Non-pigmented ciliary epithelial cell (primary cell): ENCODE measurements at places on chromosomes 16 and 17.

DNA sequence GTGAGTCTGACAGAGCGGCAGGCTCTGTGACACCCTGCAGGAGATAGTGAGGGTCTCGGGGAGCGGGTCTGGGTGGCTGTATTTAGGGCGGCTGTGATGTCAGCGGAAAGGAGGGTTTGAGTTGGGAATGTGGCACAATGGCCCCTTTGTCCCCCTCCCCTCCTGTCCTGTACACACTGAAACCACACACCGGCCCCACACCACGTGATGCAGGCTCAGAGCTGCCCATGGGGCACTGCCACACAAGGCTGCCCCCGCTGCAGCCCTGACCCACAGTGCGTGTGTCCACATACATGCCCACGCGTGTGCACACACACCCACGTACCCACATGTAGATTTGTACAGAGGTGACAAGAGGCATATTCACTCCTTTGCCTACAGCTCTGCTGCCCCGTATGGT is 15.3 kb downstream of the SGCA start:
- no peak for DNase-seq

- no peak for DNase-seq
These were observed 8.8 kb upstream of the TMEM238L start for GRCh38 chr17:10812674-10813073.

DNA sequence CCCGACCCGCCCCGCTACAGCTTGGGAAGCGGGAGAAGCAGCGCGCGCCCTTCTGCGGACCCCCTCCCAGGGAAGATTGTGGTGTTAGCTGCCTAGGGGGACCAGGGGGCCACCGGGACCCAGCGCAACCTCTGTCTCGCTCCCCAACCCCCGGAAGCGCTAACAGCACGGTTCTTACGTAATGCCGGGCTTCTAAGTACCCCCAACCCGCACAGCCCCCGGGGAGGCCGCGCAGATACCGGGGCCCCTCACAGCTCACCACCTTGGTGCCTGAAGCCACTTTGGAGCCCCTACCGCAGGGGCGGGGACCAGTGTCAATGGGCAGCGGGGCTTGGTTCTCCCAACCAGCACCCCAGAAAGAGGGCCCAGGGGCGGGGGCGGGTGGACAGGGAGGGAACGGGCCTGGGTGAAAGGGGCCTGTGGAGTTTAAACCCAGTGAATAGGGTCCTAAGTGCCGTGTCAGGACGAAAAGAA is 348 bp downstream of the MPP2 start:
- DNase-seq, result no peak

GRCh38 chr17:6995500-6996255 is at the start of gene ALOX12:
ALOX12 (plus strand) TSS chr17:6996049; CDS start chr17:6996118, 69 bp downstream.
- no peak for DNase-seq

- DNase-seq, result peak; percentile 8
These were observed 11.1 kb upstream of the ATP2C2 start for GRCh38 chr16:84357191-84357651.

DNA sequence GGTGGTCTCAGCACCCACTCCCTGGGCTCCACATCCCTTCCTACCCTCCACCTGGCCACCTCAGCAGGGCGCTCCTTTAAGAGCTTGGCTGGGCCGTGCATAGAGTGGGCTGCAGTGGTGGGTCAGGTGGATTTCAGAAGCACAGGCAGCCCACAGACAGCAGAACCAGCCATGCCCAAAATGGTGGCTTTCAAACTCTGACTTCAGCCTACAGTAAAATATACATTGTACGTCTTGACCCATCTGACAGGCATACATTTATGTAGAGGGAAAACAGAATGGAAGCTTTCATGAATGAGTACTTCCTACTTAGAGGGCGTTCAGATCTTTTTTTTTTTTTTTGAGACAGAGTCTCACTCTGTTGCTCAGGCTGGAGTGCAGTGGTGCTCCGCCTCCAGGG is 26.0 kb upstream of the LASP1NB start:
- DNase-seq, result no peak

DNA sequence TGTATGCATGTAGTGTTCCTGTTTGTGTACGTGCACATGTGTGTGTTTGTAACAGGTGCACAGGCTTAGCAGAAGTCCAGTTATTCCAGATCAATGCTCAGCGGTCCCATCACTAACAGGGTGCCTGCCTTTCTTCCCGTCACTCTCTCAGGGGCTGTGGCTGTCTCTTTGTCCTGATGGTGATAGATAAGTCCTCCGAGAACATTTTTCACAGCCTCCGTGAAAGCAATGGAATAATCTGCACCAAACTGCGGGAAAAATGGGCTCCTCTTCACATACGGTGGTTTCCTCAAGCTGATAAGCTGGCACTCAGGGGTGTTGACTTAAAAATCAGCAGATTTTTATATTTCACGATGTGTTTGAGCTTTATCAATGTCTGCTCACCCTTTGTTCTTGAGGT is 342.3 kb downstream of the TMEM114 start:
- no peak for DNase-seq

- DNase-seq, result no peak
These were observed 15.6 kb downstream of the MOSMO start for GRCh38 chr16:22023505-22023904.

DNA sequence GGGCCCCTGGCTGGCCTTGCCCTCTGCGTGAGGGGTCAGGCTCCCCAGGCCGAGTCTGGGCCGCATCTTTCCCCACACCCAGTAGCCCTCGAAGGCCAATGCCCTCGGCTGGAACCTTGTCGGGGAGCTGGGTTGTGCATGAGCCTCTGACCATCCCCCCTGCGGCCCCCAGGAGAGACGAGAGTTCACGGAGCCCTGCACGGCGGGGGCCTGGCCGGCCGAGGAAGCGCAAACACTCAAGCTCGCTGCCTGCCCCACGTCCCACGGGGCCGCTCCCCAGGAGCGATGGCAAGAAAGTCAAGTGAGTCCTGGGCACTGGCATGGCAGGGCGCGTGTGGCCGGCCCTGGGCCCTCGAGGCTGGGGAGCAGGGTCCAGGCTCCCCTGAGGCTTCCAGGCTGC is 57.3 kb downstream of the BAHCC1 start:
- no peak for DNase-seq

GRCh38 chr16:66263973-66264310 is 102.5 kb upstream of the CDH5 start:
- DNase-seq, result no peak

DNA sequence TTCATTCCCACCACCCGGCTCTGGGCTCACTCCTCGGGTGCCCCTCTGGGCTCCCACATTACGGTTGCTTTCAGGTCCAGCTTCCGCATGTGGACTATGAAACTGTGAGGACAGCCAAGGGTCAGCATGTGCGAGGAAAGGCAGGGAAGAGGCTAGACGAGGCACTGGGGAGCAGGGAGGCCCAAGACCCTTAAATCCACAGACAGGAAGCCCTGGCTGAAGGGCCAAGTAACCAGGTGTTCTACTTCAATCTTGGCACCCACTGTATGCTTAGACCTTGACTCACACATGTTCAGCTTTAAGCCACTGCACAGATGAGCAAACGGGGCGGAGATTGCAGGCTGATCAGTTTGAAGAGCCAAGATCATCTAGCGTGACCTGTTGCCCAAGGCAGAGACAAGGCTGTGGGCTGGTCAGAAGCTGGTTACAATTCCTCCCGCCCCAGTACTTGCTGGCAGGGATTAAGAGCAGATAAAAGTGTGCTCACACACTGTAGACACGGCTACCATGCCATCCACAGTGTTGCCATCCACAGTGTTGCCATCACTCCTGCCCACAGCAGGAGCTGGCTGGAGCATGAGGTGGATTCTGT is at the start of gene CES4A:
Gene CES4A, plus strand, starts transcription at position 393 of the 592 bp plus-strand sequence. Its CDS starts 184 bp downstream, at position 577.
- DNase-seq, result peak; percentile 41

DNA sequence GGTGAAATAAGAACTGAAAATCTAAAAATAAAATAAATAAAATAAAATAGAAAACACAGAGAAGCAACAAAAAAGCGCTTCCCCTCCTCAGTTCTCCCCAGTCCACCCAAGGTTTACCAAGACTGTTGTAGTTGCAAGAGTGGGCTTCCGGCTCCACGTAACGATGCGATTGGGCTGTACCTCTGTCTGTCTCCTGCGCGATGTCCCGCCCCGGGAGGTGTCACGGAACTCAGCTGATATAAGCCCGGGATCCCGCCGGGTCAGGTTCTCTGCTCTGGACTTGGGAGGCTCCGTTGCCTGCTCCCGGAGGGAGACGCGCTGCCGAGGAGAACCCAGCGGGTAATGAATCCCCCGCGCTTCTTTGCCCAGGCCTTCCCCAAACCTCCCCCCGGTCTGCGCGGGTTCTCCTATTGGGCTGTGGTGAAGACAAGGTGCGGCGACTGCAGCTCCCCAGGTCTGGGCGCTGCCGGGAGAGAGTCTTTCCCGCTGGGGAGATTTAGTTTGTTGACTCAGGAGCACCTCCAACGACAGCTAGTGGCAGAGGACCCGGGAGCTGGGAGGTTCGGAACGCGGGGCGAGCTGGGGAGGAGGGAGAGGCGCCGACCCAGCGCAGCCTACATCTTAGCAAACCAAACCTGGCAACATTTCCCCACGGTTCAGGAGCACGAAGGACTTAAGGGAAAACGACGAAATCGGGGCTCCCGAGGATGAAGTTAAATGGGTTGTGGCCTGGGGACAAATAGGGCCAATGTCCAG is at the start of gene SLFN5:
Gene SLFN5, plus strand, starts transcription at position 268 of the 756 bp plus-strand sequence. CDS start 15,619 bp downstream, outside the sequence.
- DNase-seq, result peak; percentile 70

DNA sequence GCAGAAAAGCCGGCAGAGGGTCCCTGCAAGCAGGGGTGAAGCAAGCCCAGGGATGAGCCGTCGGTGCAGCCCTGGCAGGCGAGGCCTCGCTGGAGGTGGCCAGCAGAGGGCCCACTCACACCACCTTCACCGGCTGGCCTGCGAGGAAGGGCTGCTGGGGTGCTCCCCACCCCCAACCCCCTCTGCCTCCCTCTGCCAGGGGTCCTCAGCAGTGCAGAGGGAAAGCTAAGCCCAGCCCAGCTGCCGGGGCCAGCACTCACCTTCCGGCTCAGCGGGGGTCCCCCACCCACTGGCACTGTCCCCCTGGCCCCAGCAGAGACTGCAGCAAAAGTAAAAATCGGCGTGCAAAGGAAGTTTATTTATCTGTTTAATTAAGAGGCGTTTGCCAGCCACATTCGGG is 113.4 kb downstream of the ENGASE start:
- DNase-seq, result no peak

GRCh38 chr16:74735162-74735452 is 34.4 kb upstream of the MLKL start:
- DNase-seq, result no peak

- no peak for DNase-seq
These were observed 19.8 kb downstream of the B9D1 start for GRCh38 chr17:19342611-19343255.

GRCh38 chr17:7038025-7038862 is 2.4 kb downstream of the SLC16A13 start:
- DNase-seq, result no peak

DNA sequence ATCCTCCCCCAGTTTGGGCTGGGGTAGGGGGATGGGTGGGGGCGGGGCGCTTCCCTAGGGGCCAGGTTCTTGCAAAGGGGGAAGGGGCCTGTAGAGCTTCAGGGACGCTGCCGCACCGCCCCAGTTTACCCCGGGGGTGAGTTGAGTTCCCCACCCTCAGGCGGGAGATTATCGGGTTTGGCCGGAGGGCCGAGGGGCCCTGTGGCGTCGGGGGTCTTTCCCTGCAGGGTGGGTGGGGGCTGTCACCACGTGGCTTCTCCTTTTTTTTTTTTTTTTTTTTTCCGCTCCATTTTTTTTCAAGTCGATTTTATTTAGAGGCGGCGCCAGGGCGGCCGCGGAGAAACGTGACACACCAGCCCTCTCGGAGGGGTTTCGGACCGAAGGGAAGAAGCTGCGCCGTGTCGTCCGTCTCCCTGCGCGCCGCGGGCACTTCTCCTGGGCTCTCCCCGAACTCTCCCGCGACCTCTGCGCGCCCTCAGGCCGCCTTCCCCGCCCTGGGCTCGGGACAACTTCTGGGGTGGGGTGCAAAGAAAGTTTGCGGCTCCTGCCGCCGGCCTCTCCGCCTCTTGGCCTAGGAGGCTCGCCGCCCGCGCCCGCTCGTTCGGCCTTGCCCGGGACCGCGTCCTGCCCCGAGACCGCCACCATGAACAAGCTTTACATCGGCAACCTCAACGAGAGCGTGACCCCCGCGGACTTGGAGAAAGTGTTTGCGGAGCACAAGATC is at the start of gene IGF2BP1:
Gene IGF2BP1, plus strand, starts transcription at position 283 of the 724 bp plus-strand sequence. Its CDS starts 361 bp downstream, at position 644.
- no peak for DNase-seq

DNA sequence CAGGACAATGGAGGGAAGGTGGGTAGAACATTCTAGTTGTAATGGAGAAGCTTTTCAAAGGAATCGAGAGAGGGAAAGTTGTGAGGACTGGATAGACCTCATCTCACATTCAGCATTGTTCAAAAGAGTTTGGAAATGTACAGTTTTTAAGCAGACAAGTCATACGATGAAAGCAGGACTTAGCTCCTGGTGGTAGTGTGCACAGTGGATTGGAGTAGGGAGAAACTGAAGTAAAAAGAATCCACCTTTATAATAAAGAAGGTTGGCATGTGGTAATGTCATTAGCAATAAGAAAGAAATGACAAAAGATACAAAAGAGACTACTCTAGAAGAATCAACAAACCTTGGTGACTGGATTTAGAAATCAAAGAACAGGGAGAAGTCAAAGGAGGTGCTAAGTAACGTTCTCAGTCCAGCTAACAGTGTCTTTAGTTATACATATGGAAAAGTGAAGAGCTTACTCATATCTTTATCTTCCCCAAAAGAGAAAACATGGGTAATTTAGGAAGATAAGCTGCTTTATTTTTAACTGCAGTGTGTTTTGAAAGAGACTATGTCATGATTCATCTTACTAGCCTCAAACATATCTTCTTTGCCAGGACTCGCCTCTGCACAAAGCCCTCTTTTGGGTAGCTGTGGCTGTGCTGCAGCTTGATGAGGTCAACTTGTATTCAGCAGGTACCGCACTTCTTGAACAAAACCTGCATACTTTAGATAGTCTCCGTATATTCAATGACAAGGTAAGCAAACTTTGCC is 18.7 kb upstream of the EVI2A start:
- peak; percentile 60 for DNase-seq

DNA sequence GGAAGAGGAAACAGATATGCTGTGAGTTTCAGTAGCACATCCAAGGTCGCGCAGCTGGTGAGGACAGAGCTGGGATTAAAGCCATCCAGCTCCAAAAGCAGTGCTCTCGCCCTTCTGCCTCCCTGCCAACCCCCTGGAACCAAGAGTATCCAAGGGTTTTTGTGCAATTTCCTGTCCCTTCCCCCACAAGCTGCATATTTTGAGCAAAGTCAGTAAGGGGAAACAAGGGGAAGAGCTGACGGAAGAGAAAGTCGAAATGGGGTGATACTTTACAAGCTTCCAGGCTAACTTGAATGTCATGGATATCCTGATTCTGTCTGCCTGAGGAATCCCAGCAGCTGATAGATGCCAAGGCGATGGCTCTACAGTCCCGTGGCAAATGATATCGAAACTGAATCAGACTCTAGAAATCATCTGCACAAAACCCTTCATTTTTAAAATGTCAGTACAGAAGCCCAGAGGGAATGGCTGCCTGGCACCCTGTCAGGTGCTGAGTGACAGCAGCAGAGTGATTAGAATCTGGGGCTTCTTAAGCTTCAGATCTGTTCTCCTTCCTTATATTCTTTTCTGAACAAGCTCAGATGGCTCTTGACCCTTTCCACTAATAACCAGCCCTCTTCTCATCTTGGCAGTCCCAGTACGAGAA is 42.9 kb upstream of the TEKT3 start:
- DNase-seq, result no peak

- DNase-seq, result no peak
These were observed 36.6 kb upstream of the EMP2 start for GRCh38 chr16:10616756-10617640.
